Gastrocnemius medialis (tissue), 4 donors: ENCODE measurements at places on chromosomes 7 and 10.

- no peak overlapping the region for H3K4me3 ChIP-seq
- DNase-seq, result no peak
- no peak overlapping the region for H3K27ac ChIP-seq
- no peaks in the 10 kb centered on the region for H3K4me1 ChIP-seq
Observed at GRCh38 chr7:17807242-17807641, 133.1 kb downstream of the SNX13 start.

DNA sequence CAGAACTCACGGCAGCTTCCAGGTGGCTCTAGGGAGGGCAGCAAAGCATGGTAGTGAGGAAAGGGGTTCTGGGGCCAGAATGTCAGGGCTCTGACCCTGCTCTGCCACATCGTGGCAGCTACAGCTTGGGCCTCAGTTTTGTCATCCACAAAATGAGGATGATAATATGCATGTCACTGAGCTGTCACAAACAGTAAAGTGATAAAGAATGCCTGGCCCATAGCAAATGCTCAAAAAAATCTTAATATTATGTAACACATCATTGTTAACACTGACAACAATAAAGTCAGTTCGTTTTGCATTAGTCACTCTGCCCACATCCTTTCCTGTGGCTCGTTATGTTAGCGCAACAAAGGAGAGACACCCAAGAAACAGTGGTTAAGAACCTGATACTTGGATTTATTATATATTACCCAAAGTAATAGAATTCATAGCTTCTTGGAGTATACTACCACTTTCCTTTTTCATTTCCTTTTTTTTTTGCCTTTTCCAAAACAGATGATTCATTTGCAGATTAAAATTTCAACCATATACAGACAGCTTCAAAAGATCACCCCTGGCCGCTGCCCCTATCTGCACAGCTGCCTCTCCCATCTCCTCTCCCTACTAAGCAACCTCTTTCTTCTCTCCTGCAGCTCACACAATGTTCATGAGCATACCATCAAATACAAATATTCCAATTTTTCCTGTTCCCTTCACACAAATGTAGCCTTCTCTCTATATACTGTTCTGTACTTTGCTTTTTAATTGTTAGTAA, 45.5 kb upstream of the DDC start:
- DNase-seq, result no peak
- H3K4me3 ChIP-seq, result no peak overlapping the region
- H3K27ac ChIP-seq, result no peak overlapping the region
- H3K4me1 ChIP-seq, result peaks cover 12% of the 10 kb centered on the region
- no peaks in the 10 kb centered on the region for H3K27me3 ChIP-seq
- peaks cover 3% of the 10 kb centered on the region for H3K36me3 ChIP-seq

- no peaks in the 10 kb centered on the region for H3K36me3 ChIP-seq
- no peaks in the 10 kb centered on the region for H3K4me1 ChIP-seq
- H3K27me3 ChIP-seq, result no peaks in the 10 kb centered on the region
Observed at GRCh38 chr7:115300231-115300870, 378.5 kb downstream of the MDFIC start.

- H3K4me1 ChIP-seq, result no peaks in the 10 kb centered on the region
- H3K36me3 ChIP-seq, result no peaks in the 10 kb centered on the region
- H3K27ac ChIP-seq, result no peak overlapping the region
- no peak overlapping the region for H3K4me3 ChIP-seq
Observed at GRCh38 chr7:41219276-41219675, 483.6 kb downstream of the INHBA start.

DNA sequence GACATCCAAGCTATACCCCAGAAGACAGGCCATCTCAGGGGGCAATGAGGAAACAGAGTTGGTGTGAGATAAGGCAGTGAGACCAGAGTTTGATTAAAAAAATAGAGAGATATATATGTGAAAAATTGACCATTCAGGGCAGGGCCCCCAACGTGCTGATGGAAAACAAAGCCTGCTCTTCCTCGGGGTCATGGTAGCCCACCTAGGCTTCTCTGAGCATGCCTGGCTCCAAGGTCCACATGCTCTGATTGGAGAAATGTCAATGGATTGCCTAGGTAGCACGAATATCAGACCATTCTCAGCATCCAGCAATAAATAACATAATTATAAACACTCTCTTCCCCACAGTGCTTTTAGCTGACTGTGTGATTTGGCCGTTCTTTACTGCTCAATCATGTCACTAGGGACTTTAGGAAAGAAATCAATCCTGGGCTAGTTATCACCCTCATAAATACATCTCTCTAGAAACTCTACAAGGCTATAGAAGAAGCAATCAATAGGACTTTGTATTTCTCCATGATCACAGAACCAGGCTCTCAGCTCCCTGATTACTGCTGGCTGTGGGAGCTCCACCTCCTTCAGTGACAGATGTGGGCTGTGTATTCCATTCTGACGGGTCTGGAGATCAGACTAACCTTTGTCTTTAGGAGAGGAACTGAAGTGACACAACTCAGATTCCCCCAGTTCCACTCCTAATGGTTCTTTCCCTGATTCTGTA, 766.4 kb downstream of the GRID1 start:
- no peaks in the 10 kb centered on the region for H3K4me1 ChIP-seq
- H3K27me3 ChIP-seq, result no peaks in the 10 kb centered on the region
- no peaks in the 10 kb centered on the region for H3K36me3 ChIP-seq
- DNase-seq, result no peak
- H3K27ac ChIP-seq, result no peak overlapping the region

GRCh38 chr10:133459454-133460207, 5.9 kb downstream of the SCART1 start:
- no peaks in the 10 kb centered on the region for H3K36me3 ChIP-seq
- no peak overlapping the region for H3K27ac ChIP-seq
- H3K4me1 ChIP-seq, result no peaks in the 10 kb centered on the region
- no peak overlapping the region for H3K4me3 ChIP-seq

DNA sequence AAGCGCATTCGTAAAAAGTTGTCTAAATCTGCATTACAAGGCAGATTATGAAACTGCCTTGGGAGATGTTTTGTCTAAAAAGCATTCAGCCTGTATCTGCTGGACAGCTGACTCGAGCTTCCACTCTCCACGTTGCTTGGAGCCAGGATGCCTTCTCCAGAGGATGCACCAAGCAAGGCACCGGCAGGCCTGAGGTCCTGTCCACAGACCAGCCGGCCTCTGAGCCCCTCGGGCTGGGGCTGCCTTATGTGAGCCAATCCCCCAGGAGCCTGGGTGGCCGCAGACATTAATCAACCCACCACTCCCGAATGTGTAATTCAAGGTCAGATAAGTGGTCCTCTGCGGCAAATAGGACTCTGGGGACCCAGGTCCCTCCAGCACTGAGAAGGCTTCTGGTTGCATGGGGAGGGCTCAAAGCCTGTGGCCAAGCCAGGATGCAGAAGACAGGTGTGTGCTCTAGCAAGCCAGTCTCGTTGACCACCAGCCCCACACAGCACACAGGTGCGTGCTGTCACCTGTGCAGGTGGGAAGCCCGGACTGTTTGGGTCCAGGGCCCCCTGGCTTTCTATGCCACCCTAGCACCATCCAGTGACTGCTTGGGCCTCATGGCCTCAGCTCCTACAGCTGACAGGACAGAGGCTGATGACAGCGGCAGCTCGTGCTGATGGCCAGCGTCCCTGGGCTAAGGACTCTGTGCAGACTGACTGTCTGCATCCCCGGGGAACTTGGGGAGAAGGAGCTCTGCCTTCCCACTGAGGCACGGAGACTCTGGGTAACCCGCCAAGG, 4.8 kb upstream of the RET start:
- H3K4me3 ChIP-seq, result no peak overlapping the region
- no peak for DNase-seq
- no peak overlapping the region for H3K27ac ChIP-seq
- no peaks in the 10 kb centered on the region for H3K36me3 ChIP-seq

- H3K36me3 ChIP-seq, result no peaks in the 10 kb centered on the region
- H3K27me3 ChIP-seq, result no peaks in the 10 kb centered on the region
- no peak for DNase-seq
- no peak overlapping the region for H3K4me3 ChIP-seq
Observed at GRCh38 chr7:98133181-98133580, 26.5 kb downstream of the LMTK2 start.

GRCh38 chr10:61789031-61789430, 112.5 kb upstream of the ARID5B start:
- no peaks in the 10 kb centered on the region for H3K36me3 ChIP-seq
- H3K4me1 ChIP-seq, result no peaks in the 10 kb centered on the region
- no peaks in the 10 kb centered on the region for H3K27me3 ChIP-seq
- DNase-seq, result no peak
